ENCODE measurements at places on chromosomes 7 and 10.

DNA sequence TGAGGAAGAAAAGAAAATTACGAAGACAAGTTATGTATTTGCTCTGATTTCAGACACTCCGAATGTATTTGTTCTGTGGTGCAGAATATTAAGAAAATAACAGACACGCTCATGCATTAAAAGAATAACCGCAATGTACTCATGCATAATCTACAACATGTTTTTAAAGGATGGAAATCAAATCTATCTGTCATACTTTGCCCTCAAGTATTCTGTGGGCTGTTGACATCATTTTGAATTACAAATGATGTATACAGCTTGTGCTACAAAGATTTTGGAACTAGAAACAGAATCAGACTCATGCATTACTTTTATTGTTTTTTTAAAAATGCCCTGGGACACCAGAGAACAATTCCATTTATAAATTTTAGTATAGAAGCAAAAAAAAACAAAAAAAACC, 69.9 kb downstream of the APBB1IP start:
- no peak for DNase-seq

GRCh38 chr10:50324046-50324445, 72.7 kb upstream of the ASAH2 start:
- DNase-seq, result no peak

DNA sequence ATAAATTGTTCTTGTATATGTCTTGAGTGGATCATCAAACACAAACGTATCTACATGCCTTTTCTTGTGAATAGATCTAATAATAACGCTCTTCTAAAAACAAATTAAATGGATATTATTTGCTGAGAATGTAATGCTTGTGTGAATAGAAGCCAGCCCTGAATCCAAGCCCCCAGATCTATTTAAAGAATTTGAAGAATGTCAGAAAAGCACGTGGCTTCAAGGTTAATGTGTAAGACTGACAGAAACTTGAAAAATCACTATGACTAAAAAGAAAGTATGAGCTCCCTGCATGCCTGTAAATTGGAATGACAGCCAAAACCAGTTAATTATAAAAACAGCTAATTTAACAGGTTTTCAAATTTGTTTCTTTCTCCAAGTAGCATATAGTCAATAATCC, 43.2 kb upstream of the ATRNL1 start:
- no peak for DNase-seq

- no peak for DNase-seq
These were observed 689.8 kb upstream of the NRP1 start for GRCh38 chr10:34024282-34024681.

GRCh38 chr7:11587814-11588213, 244.2 kb downstream of the THSD7A start:
- DNase-seq, result no peak

Measured in kidney capillary endothelial cell (primary cell).